ENCODE measurements at places on chromosomes 1 and 21. TPM values are rescaled to one million over a fixed set of nuclear protein-coding genes. Genes with fewer than 3 reads are reported as not detected.

- peak; percentile 93 for DNase-seq
Observed at GRCh38 chr1:214427871-214428277, 123.5 kb downstream of the PTPN14 start.

- no peak for DNase-seq
Observed at GRCh38 chr1:111754984-111755330, 744 bp upstream of the DDX20 start.

DNA sequence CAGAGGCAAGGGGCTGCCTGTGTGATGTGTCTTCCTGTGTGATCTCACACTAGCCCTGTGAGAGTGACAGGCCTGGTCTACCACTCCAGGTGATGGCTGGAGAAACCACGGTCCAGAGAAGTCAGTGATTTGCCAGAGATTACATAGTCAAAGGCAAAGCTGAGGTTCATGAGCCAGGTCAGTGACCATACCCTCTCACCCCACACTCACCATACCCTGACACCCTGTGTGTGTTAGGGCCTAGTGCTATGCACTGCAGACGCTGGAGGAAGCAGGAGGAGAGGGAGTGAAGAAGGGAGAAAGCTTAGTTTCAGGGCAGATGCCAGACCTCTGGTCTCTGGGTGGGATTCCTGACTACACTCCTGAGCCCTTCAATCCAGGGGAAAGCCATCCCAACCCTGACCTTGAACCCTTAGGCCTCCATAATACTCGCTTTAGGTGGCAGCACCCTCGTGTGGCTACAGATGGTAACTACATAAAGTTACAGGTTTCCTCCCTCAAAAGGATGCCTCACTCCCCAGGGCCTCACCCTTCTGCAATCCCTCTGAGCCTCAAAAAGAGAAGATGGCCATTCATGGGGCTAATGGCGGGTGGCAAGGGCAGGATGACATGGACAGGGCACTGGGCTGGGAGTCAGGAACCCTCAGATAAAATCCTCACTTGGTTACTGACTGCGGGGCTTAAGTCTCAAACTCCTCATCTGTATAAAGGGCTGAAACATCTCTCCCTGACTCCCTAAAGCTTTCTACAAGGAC lies 20.8 kb upstream of the SDC3 start:
- DNase-seq: peak; percentile 49

GRCh38 chr1:115365738-115366137 lies 27.7 kb upstream of the NGF start:
- no peak for DNase-seq

GRCh38 chr1:71203241-71203640 lies 122.4 kb upstream of the ZRANB2 start:
- DNase-seq: no peak

GRCh38 chr1:184860985-184861754 lies 106.5 kb upstream of the EDEM3 start:
- no peak for DNase-seq

- DNase-seq: no peak
Observed at GRCh38 chr1:2965676-2966075, 55.6 kb upstream of the ACTRT2 start.

DNA sequence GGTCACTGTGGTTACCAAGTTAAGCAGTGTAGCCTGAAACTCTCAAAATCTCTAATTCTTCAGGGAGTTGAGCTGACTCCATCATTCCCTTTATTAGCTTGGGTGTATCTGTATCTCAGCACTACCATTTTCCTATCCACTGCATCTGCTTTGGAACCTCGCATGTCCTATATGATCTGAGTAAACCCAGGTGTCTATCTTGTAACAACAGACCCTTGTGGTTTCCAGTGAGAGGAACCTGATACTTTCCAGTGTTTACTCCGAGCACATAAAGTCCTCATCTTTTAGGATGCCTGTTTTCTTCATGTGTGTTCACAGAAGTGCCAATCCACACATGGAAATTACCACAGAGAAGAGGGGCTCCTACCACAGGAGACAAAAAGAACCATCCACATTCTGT lies 650.4 kb downstream of the LMO4 start:
- DNase-seq: no peak

DNA sequence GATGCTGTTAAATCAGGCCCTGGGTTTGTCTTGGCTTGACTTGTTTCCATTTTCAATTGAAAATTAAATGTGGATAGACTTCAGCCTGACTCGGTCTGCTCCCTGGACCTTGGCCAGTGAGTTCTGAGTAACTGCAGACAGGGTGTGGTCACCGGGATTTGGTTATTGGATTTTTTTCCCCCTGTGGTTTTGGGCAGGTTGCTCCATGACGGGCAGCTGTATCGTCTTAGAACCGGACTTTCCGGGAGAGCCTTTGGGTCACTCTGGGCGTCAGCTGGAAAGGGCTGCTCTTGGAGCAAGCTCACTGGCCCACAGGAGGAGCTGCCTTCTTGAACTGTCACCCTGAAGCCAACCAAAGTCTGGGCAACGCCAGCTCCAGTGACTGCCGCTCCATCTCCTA lies 75.0 kb downstream of the CLIC6 start:
- DNase-seq: no peak

DNA sequence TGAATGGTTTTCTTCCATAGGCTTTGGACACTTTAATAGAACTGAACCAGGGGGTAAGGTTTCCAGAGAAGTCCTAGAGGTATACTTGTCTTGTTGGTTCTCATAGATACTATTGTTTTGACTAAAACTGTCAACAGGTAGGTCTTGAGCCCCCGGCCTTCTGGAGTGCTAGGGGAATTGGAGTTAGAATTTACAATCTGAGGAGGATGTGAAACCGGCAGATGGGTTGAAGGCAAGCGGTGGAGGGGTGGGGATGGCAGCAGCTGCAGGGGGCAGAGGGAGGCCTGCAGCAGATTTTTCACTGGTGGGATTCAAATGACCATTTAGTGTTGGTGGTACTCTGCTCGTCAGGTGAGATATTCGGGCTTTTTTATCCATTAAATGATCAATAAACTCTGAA lies 4.3 kb upstream of the CD1D start:
- no peak for DNase-seq

- DNase-seq: no peak
Observed at GRCh38 chr1:86993269-86993985, 79.0 kb downstream of the HS2ST1 start.

SETSIP gene
- not detected for total RNA-seq

PHGDH gene
- 34.6 TPM for total RNA-seq

RXFP4 gene
- not detected for total RNA-seq

DDAH1 gene
- total RNA-seq: 97.5 TPM

TMEM183A gene
- 109 TPM for total RNA-seq

All from SJSA1 (cell line).